Hepatocyte (in vitro differentiated cells): ENCODE measurements at places on chromosomes 1 and 21. TPM values are rescaled to one million over a fixed set of nuclear protein-coding genes. Genes with fewer than 3 reads are reported as not detected.

- DNase-seq, result no peak
These were observed 55.4 kb downstream of the OPTC start for GRCh38 chr1:203549309-203549708.

DNA sequence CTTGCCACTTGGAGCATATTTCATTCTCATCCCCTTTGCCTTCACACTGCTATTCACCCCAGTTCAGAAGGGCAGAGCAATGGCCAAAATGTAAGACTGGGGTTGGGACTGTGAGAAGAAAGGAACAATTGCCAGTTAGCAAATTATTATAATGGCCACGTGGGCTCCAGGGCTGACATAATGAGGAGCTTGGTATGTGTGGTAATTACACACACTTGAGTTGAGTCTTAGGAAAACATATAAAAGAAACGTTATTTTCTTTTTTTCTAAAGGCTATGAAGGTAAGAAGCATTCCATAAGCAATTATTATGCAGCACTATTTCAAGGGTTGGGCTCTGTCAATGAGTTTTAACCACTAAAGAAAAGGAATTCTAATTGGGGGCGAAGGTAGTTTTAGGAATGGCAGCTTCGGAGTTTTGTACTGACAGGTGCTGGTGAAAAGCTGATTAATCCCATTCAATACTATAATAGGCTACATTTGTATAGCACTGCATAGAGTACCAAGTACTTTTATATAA, 32.5 kb upstream of the BCL10 start:
- DNase-seq, result no peak

DNA sequence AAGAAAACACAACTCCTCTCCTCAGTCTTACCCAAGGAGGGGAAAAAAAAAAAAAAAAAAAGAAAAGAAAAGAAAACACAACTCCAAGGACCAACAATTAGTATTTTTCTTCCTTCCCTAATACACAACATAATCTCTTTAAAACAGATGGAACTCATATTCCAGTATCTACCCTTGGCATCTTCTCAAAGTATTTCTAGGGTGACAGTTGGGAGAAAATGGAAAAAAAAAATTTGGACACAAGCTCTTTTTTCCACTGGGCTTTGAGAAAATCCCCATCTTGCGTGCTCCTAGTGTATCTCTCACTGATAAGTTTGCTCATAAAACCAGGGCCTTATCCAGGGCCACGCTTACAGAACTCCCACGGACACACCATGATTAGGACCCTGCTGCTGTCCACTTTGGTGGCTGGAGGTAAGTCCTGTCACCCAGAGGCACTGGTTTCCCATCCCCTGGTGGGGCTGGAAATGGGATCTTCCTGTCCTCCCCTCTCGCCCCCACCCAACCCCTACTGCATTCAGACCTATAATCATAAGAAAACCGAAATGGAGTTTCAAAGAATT, at the start of gene CELA2B:
Gene CELA2B (plus strand): TSS at position 353 of the 563 bp plus-strand sequence. CDS start 22 bp downstream, at position 375.
- DNase-seq, result no peak

- DNase-seq, result no peak
These were observed 39.2 kb downstream of the ADARB1 start for GRCh38 chr21:45113543-45113942.

GRCh38 chr1:87292684-87293493, 35.8 kb upstream of the LMO4 start:
- peak; percentile 89 for DNase-seq

GRCh38 chr1:208581209-208581608, 337.0 kb upstream of the PLXNA2 start:
- no peak for DNase-seq

- no peak for DNase-seq
These were observed 56.2 kb upstream of the SLC16A1 start for GRCh38 chr1:113012149-113012548.

DNA sequence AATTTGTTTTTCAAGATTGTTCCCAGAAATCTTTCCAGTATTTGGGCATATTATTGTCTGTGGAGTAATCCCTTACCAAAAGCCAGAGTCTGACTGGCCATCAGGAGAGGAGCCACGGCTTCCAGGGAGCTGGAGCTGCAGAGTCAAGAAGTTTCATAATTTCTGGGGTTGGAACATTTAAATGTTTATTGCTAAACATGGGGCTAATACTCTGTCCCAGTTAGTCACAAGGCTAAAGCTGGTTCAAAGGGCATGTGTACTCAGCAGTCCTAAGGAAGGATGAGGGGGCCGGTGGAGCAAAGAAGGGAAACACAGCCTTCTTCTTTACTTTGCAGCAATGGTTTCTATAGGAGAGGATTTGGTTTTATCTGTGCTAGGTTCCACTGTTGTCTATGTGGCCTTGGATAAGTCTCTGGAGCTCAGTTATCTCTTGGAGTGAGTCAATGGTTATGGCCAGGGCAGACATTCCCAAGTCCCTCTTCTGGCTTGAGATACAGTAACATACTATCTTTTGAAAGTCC, 9.5 kb downstream of the DENND2D start:
- DNase-seq, result peak; percentile 64

GRCh38 chr1:26372039-26372438, 511 bp downstream of the ZNF683 start:
- no peak for DNase-seq

GRCh38 chr1:21936366-21937031, 611 bp downstream of the HSPG2 start:
- no peak for DNase-seq

DNA sequence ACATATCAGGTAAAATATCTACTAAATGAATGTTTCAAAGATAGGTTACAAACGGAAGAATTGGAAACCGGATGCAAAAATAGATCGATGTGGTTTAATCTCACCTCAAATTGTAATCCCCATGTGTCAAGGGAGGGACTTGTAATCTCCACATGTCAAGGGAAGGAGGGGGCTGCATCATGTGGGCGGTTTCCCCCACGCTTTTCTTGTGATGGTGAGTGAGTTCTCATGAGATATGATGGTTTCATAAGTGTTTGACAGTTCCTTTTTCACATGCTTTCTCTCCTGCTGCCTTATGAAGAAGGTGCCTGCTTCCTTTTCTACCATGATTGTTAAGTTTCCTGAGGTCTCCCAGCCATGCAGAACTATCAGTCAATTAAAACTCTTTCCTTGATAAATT, 408.7 kb upstream of the TMPRSS15 start:
- no peak for DNase-seq

DNA sequence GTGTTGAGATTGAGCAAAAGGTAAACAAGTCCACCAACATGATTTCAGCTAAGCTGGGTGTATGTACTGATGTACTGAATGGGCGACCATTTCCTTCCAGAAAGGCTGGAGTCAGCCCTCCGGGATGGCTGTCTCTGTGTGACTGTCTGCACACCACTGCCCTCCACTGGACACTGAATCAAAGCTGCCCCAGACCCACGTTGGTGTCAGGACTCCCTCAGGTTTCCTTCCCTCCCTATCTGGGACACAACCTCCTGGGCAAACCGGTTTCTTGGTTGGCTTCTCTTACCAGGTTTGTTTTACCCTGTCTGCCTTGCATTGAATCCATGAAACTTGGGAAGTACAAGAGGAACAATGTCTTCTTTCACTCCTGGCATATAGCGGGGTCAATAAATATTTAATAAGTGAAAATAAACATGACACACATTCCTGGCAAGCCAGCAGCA, 5.3 kb upstream of the SRP9 start:
- peak; percentile 94 for DNase-seq

GRCh38 chr1:14184454-14184853, 414.0 kb upstream of the KAZN start:
- DNase-seq, result no peak

GRCh38 chr1:47212636-47213229, 19.3 kb downstream of the TAL1 start:
- DNase-seq, result no peak

DNA sequence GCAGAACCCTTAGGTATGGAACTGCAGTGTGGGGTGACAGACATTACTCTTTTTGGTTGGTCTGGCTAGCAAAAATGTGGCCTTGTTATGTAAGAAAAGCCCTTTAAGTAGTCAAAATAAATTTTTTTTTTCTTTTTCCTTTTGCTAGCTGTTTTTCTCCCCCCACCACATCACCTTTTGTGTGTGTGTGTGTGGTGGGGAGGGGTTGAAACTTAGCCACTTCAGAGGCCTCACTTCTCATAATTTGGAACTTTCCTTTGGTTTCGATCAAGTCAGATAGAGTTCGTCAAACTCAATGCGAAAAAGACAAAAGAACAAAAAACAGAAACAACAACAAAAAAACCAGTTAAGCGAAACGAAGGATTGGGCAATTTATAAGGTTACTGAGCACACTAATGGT, 1.9 kb upstream of the PRMT2 start:
- DNase-seq, result no peak

- DNase-seq, result no peak
These were observed 24.4 kb downstream of the C4BPA start for GRCh38 chr1:207128336-207128921.

DNA sequence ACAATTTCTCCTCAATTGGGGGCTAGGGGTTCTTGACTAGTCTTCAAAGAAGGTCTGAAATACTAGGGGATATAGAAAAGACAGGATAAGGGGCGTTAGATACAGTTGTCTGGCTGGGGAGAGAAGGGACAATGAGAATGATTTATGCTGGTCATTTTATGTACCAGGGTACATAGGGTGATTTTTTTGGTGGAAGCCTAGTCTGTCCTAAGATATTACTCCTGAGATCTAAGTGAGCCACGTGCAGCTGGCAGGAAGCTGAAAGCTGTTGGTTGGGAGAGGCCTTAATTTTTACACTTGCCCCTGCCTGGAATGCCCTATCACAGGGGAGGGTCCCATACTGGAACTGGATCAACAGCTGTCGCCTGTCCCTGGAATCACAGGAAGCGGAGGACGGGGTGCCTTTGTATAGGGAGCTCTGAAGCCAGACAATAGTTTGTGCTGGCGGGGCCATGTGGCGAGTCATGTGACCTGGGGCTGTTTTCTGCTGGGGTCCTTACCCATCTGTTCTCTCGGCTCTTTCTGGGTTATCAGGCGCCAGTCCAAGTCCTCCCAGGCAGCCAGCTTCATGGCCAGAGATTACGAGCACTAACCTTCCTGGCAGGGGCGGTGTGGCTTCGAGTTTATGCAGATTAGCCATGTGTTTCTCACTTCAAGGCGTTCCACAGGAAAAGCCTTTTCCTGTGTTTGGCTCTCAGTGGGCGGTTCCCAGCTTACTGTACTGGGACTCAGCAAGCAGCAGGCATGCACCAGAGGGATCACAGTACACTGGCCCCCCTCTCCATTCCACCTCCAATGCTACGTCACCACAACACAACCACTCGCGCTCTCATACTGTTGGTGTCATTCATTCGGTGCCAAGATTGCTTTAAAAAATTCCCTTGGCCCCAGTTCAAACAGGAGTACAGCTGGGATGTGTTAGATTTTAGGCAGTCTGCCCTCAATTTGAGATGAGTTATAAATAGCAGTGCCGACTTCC, 27.5 kb downstream of the ARID1A start:
- DNase-seq, result peak; percentile 91

- no peak for DNase-seq
These were observed 97.3 kb downstream of the TAS1R2 start for GRCh38 chr1:18761948-18762840.

DNA sequence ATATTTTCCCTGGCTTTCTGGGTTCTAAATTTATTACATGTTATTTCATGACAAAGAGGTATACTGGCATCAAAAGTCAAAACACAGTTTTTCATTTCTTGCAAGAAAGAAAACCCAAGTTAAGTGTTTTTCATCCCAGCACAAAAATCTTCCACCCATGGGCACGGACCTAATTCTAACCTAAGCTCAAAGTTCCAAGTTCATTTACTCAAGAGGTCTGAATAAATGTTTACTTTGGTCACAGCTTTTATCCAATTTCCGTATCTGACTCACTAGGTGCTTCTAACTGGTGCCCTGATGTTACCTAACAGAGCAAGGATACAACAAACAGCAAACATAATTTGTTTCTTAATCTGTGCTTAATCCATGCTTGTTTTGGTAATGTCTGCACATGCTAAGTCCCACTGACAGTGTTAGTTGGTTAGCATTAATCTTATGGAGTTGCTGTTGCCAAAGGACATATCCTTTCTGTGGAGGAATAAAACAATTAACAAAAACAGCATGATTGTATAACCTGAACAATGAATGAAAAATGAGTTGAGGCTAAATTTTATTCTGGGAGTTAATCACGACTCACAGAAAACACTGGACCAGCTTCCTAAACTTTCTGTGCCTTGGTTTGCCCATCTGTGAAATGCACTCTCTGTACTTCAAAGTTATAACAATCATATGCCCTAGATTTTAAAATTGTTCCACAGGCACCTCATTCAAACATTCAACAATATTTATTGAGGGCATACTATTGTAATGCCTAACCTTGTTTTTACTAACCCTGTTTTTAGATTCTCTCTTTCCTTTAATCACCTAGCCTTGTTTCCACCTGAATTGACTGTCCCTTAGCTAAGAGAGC, 4.2 kb upstream of the CHD1L start:
- DNase-seq, result peak; percentile 32

- peak; percentile 88 for DNase-seq
These were observed 16.1 kb upstream of the GPR37L1 start for GRCh38 chr1:202106340-202107254.

DNA sequence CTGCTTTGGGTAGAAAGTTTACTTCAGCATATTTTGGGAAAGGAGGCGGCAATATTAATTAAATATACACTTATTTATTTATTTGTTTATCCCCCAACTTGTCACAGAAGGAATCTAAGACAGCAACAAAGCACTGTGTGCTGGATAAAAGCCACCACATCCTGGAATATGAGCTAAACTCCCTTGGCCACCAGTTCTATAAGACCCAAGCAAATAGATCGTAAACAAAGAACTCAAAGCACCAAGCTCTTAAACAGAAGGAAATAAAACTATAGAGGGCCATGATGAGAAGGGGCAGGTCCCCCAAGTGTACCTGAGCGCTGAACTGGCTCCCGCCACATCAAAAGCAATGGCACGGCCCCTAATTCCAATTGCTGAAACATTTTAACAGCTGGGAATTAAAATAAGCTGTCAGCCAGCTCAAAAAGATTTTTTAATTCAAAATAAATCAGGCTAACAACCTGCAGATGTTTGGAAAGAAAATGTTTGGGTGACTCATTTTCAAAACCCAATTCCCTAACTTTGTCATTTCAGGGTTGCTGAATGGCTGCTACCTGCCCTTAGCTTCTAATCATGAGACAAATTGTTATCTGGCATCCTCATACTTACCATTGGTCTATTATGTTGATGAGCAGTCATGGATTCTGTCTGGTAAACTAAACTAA, 127.1 kb downstream of the SLC30A10 start:
- DNase-seq, result no peak

GRCh38 chr21:35929901-35930300, 130.4 kb downstream of the SETD4 start:
- no peak for DNase-seq

DNA sequence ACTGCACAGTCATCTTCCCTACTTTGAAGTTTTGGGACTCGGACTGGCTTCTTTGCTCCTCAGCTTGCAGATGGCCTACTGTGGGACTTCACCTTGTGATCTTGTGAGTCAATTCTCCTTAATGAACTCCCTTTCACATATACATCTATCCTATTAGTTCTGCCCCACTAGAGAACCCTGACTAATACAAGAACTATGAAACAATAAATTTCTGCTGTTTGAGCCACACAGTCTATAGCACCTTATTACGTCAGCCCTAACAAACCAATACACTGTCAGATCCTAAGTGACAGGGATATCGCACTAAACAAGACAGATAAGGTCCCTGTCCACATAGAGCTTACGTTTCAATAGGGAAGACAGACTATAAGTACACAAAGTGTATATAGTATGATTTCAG, 120.1 kb downstream of the PLPP3 start:
- no peak for DNase-seq

Gene IFI6
- polyA plus RNA-seq, result 194 and 230 TPM in 2 replicates

Gene LMOD1
- polyA plus RNA-seq, result 6.4 and 9.0 TPM in 2 replicates

Gene ZFP69B
- polyA plus RNA-seq, result 1.1 and 4.8 TPM in 2 replicates

Gene AMPD1
- polyA plus RNA-seq, result not detected in 2 replicates

Gene PSRC1
- 9.1 and 13.7 TPM in 2 replicates for polyA plus RNA-seq
